Forelimb muscle (tissue), 1 donor: ENCODE measurements at places on chromosomes 12 and 14. TPM values are rescaled to one million over a fixed set of nuclear protein-coding genes. Genes with fewer than 3 reads are reported as not detected.

GRCh38 chr14:89265234-89265633, 151.8 kb downstream of the FOXN3 start:
- no peak for DNase-seq

DNA sequence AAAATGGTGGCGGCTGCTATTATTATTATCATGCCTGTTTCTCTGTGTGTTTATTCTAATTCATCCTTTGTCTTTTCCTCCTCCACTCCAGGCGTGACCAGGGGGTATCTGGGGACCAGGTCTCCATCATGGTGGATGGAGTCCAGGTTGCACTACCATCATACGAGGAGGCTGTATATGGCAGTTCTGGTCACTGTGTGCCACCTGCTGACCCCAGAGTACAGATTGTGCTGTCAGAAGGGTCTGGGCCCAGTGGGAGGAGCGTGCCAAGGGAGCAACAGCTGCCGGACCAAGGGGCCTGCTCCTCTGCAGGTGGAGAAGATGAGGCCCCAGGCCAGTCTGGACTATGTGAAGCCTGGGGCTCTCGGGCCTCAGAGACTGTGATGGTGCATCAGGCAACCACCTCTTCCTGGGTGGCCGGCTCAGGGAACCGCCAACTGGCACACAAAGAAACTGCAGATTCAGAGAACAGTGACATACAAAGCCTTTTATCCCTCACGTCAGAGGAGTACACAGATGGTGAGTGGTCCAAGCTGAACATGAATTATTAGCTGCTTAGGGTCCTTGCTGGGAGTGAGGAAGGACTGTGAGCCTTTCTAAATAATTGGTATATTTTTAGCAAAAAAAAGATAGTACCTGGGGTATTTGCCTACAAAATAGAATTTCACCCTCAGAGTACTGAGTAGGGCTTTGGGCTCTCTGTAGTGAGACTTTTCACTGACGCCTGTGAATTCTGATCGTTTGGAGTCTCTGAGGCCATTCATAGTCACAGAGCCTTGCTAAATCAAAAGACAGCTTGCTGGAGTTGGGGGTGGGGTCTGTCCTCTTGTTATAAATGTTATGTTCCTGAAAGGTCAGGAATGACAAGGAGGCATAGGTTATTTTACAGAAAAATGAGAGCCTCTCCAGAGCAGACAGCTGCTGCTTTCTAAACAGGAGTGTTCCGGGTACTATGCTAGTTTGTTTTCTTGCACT, 58.1 kb upstream of the SRSF5 start:
- DNase-seq, result no peak

DNA sequence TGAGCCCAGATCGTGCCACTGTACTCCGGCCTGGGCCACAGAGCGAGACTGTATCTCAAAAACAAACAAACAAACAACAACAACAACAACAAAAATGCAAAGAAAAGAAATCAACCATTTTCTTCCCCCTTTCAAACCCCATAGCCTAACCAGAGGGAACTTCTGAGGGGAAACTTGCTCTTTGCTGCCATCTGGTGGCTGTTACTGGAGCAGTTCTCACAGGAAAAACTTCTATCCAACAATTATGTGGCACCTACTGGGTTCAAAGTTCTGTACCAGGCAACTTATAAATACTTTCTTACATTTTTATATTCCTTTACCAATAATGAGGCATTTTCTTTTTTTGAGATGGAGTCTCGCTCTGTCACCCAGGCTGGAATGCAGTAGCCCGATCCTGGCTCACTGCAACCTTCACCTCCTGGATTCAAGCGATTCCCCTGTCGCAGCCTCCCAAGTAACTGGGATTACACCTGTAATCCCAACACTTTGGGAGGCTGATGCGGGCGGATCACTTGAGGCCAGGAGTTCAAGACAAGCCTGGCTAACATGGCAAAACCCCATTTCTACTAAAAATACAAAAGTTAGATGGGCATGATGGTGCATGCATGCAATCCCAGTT, 50.9 kb upstream of the BICDL1 start:
- DNase-seq, result peak; percentile 29

- no peak for DNase-seq
These were observed 32.3 kb downstream of the PLEKHG3 start for GRCh38 chr14:64736271-64737169.

GRCh38 chr12:5535541-5535940, 103.6 kb downstream of the NTF3 start:
- DNase-seq, result no peak

GRCh38 chr12:104768033-104768432, 190.1 kb downstream of the SLC41A2 start:
- DNase-seq, result no peak

- no peak for DNase-seq
These were observed 18.6 kb upstream of the EIF5 start for GRCh38 chr14:103315351-103315911.

DNA sequence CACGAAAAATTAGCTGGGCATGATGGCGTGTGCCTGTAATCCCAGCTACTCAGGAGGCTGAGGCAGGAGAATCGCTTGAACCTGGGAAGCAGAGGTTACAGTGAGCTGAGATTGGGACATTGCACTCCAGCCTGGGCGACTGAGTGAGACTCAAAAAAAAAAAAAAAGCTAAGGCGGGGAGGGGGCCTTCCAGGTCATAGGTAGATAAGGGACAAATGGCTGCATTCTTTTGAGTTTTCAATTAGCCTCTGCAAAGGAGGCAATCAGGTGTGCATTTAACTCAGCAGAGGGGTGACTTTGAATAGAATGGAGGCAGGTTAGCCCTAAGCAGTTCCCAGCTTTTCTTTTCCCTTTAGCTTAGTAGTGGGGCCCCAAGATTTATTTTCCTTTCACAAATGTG, 743 bp upstream of the AACS start:
- DNase-seq, result no peak

- DNase-seq, result no peak
These were observed 59.9 kb downstream of the VCPKMT start for GRCh38 chr14:50056435-50056834.

GRCh38 chr12:106840243-106840642, 65.8 kb downstream of the RIC8B start:
- DNase-seq, result no peak

- no peak for DNase-seq
These were observed 6.3 kb downstream of the GPHN start for GRCh38 chr14:66514213-66514612.

DNA sequence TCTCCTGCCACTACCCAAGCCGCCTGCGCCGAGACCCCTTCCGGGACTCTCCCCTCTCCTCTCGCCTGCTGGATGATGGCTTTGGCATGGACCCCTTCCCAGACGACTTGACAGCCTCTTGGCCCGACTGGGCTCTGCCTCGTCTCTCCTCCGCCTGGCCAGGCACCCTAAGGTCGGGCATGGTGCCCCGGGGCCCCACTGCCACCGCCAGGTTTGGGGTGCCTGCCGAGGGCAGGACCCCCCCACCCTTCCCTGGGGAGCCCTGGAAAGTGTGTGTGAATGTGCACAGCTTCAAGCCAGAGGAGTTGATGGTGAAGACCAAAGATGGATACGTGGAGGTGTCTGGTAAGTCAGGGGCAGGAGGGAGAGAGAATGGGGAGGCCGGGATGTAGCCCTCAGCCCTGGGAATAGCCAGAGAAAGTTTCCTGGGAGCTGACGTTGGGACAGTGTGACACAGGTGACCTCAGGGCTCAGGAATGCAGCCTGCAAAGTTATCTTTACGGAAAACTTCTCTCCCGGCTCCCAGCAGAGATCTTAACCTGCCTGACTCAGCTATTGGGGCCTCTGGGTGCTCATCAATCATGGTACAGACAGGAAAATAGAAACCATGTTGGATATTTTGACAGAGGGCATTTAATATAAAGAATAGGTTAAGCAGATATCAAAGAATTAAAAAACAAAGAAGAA, 747 bp downstream of the HSPB8 start:
- no peak for DNase-seq

- peak; percentile 16 for DNase-seq
These were observed 62.0 kb downstream of the NDUFA12 start for GRCh38 chr12:94941440-94941862.

Gene PIWIL1
- 0.08 TPM for polyA plus RNA-seq

Gene ACVR1B
- 12.3 TPM for polyA plus RNA-seq

Gene IAPP
- not detected for polyA plus RNA-seq

Gene DLST
- polyA plus RNA-seq, result 70.7 TPM

Gene SCN8A
- polyA plus RNA-seq, result 0.27 TPM

Gene KLRG1
- polyA plus RNA-seq, result 3.9 TPM

Gene GDF3
- not detected for polyA plus RNA-seq

Gene C3AR1
- 3.3 TPM for polyA plus RNA-seq
